ENCODE measurements at places on chromosomes 6 and 20.

- peak; percentile 76 for DNase-seq
Observed at GRCh38 chr6:35259948-35260590, 534 bp downstream of the ZNF76 start.

- DNase-seq = no peak
Observed at GRCh38 chr6:32045811-32046449, 7.7 kb downstream of the CYP21A2 start.

DNA sequence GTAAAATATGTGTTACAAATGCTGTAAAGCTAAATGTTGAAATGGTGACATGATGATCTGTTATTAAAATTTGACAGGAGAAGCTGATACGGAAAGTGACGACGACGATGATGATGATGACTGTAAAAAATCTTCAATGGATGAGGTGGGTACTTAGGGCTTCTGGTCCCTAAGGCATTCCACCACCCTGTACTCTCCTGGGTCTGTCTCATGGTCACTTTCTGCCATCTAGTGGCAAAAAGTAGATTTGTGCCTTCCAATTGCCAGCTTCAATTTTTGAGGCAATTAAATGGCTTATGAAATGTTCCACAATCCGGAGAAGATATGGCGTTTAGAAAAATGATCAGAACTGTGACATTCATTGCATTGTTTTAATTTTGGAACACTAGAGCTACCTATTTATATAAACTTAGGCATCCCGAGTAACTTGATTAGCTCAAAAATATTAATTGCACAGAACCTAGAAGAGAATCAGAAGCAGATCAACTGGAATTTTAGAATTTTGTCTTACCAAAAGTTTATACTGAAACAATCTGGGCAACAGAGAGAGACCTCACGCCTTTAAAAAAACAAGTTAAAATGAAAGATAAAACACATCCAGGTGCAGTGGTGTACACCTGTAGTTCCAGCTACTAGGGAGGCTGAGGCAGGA lies 346.5 kb upstream of the PLCB4 start:
- no peak for DNase-seq

DNA sequence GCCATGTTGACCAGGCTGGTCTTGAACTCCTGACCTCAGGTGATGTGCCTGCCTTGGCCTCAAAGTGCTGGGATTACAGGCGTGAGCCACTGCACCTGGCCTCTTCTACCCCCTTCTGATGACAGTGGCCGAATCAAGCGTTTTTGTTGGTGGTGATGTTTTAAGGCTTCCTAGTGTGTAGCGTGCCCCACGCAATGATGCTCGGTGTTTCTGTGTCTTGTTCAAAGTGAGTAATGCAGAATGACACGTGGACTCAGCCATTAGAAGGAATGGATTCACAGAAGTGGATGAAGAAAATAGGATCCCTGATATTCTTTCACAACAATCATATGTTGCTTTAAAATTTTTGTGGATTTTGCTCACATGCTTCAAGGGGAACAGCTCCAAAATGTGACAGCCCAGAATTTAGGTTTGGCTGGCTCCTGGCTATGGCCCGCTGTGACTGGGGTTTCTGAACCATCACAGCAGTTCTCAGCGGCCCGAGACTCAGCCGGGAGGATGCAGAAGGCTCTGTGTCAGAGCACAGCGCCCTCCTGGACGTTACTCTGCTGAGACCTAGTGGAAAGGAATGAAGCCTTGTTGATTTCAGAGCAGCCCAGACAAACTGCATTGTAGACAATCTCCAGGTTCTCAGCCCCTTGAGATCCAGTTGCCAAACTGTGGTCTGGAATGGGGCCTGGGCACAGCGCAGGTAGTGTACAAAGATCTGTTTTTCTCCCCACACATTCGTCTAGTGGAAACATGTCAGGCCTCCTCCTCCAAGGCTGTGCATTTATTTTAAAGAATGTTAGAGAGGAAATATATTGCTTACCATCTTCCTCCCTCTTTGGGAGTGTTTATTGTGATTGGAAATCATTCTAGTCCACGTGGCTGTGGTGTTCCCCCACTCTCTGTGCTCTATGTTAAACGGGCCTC lies 57.6 kb upstream of the TIAM2 start:
- DNase-seq = no peak

DNA sequence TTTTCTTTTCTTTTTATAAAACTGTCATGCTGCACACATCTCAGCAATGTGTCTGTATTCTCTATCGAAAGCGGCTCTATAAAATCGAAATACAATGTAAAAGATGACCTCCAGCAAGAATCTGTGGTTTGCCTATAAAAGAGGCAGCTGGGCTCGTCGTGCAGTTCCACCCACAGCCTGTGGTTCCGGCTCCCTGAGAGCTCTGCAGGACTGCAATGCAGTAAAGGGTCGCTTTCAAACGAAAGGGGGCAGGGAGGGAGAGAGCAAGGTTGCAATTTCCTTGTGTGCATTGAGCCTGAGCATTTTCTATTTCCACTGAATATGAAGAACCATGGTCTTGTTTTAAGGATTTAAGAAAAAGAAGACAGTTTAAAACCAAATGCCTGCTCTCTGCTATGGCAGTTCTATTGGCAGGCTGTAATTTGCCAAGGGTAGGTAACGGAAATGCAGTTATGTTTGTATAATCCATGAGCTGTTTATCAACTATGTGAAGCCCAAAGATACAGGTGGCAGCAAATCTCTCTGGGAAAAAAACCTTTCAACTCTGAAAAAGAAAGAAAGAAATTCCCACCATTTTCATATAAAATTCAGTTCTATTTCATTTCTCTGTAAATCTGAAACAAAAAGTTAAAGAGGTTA lies 236.5 kb downstream of the HACE1 start:
- DNase-seq = no peak

- no peak for DNase-seq
Observed at GRCh38 chr6:96499781-96500180, 21.8 kb upstream of the UFL1 start.

GRCh38 chr6:61980622-61981021 lies 305.4 kb downstream of the KHDRBS2 start:
- DNase-seq = no peak

- DNase-seq = no peak
Observed at GRCh38 chr20:17659801-17660200, 22.2 kb downstream of the RRBP1 start.
